ENCODE measurements at places on chromosomes 1 and 21.
A peak's percentile ranks its signal among the peaks of the same experiment; 100 is the strongest.

GRCh38 chr1:235999259-235999925 lies 65.5 kb downstream of the NID1 start:
- peak; percentile 71 for DNase-seq

DNA sequence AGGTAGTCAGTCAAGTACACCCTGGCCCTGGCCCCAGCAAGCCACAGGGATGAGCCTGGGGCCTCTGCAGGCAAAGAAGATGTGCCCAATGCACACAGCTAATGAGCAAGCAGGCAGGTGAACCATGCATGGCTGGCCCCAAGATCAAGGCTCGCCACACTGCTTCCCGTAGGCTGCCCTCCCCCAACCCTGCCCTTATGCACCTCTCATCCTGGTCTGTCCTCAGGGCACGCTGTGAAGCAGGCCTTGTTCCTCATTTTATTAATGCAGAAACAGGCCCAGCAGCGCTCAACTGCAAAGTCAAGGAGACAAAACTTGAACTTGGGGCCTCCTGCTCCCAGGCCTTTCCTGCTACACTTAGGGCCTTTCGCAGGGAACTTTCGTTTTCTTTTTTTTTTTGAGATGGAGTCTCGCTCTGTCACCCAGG lies 35.6 kb upstream of the ID3 start:
- DNase-seq: no peak

DNA sequence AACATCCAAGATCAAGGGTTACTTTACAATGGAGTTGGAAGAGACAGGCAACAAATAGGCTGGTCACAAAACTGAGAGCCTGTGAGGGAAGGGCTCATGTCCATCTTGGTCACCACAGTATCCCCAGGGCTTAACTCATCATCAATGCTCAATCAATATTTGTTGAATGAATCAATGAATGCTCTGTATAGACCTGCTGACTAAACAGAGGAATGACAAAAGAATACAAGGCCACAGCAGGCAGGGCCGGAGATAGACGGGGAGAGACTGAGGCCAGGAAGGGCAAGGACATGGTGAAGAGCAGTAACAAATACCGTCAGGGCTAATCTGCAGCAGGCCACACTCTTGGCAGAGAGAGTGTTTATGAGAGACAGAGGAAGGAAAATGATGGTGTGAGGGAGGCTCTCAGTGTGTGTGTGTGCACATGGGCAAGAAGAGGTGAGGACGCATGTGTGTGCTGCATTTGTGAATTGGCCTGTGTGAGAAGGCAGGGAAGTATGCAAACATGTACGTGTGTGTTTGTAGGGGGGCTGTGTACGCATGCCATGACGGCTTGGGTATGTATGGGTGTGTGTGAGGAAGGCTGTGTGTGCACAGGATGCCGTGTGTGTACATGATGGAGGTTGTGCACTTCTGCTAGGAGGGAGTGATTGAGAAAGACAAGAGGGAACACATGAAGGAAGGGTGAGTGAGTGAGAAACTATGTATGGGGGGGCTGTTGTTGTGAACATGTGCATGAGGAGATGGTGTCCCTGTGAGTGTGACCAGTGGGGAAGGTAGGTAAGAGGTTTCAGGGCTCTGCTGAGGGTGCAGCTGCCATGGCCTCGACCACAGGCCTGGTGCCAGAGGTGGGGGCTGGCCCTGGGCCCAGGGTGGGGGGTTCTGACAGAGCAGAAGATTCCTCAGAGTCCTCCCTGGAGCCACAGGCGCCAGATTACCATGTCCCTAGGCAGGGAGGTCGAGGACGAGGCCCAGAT lies 15.4 kb downstream of the AHDC1 start:
- DNase-seq: no peak

DNA sequence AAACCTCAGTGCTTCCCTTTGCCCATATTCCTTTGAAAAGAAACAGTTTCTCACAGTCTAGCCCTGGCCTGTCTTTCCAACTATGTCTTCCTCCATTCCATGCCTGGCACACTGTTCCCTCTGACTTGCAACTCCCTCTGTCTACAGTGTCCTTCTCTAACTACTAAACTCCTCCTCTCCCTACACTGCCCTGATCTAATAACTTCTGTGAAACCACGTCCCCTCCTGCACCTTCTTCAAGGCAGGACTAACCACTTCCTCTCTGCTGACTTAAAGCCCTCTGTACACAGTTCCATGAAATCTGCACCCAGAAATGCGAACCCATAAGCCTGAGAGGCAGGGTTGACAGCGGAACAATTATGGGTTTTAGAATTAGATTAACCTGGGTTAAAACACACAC lies 62.2 kb upstream of the ATP1B1 start:
- DNase-seq: no peak

GRCh38 chr21:34821717-34822116 lies 152.9 kb downstream of the CLIC6 start:
- no peak for DNase-seq

Data from stimulated activated CD8-positive, alpha-beta memory T cell treated with anti-CD3 and anti-CD28 coated beads, Interleukin-7, amount 100 ng/mL, for 48 hours (primary cell).